ENCODE measurements at places on chromosomes 13 and 19.

DNA sequence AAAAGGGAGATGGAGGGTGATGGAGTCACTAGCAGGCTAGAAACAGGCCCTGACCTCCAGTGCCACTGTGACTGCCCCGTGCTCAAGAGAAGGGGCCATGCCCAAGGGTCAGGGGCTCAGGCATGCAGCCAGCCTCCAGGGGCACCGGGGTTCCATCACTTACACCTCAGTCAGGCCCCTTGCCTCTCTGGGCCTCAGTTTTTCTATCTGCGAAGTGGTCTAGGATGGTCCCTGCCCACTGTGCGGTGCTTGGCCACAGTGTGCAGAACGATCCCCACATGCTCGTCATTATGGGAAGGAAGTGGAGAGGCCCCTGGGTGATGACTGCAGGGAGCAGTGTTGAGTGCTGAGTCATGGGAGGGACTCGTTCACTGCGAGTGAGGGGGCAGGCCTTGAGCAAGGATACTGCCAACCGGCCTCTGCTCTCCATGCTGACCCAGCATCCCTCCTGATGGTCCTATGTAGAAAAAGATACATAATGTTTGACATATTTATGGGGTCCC is 23.1 kb downstream of the TMED1 start:
- no peak for DNase-seq

GRCh38 chr13:33544308-33544707 is 258.8 kb upstream of the STARD13 start:
- no peak for DNase-seq

DNA sequence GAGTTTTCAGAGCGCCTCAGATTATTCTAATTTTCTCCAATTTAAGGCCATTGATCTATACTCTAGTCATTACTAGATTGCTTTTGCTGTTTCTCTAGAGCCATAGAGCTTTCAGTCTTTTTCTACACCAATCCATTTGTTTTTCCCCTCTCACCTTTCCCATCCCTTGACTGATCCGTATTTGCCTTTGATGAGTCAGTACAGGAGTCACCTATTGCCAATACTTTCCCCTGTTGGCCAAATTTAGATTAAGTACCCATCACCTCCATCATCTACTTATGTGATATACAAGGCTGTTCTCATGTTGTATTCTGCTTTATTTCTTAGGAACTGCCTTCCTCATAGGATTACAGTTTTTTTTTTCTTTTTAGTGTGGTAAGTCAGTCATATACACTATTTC is 463.2 kb downstream of the KLF12 start:
- DNase-seq, result no peak

- no peak for DNase-seq
Measured at GRCh38 chr19:41114132-41114531, at the start of gene CYP2F1. Gene CYP2F1, plus strand, starts transcription at chr19:41114432. Its CDS starts 1,757 bp downstream, at chr19:41116189.

- DNase-seq, result no peak
Measured at GRCh38 chr19:491146-491741, 5.0 kb upstream of the MADCAM1 start.

DNA sequence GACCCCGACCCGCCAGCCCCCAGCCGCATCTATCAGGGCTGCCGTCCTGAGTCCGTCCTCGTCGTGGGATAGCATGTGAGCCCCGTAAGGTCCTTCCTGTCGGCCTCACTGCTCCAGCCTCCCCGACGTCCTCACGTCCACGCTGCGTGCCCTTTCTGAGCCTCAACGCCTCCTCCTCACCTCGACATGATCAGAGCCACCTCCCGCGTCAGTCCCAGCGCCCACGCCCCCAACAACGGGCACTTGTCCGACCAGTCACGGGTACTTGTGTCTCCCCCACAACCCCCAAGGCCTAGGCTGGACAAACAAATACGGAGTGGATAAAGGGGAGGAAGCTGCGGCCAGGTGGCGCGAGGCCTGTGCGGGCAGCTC is 665 bp downstream of the ZNF497 start:
- DNase-seq, result no peak

DNA sequence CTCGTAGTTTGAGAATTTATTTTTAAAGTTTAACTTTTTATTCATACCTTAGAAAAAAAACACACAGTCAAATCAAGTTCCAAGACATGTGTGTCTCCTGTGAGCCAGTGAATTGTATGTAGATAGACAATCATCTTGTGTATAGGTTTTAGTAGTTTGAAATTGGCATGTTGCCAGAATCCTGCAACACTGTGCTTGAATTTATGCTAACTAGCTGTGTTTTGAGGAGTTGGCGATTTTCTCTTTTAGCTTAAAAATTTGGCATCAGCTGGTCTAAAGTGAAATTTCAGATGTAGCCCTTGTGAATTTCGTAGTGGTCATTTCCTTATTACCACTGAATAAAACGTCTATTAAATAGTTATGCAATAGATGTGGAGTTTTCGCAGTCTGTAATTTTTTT is 213.2 kb downstream of the ATP8A2 start:
- no peak for DNase-seq

GRCh38 chr19:14475251-14476073 is at the start of gene PTGER1:
Gene PTGER1, minus strand, starts transcription at chr19:14475354. Its CDS starts 1,034 bp downstream, at chr19:14474320.
- no peak for DNase-seq

GRCh38 chr13:75931116-75931515 is 295.0 kb downstream of the LMO7 start:
- no peak for DNase-seq

GRCh38 chr19:55520691-55521292 is 16.1 kb downstream of the SBK2 start:
- no peak for DNase-seq

DNA sequence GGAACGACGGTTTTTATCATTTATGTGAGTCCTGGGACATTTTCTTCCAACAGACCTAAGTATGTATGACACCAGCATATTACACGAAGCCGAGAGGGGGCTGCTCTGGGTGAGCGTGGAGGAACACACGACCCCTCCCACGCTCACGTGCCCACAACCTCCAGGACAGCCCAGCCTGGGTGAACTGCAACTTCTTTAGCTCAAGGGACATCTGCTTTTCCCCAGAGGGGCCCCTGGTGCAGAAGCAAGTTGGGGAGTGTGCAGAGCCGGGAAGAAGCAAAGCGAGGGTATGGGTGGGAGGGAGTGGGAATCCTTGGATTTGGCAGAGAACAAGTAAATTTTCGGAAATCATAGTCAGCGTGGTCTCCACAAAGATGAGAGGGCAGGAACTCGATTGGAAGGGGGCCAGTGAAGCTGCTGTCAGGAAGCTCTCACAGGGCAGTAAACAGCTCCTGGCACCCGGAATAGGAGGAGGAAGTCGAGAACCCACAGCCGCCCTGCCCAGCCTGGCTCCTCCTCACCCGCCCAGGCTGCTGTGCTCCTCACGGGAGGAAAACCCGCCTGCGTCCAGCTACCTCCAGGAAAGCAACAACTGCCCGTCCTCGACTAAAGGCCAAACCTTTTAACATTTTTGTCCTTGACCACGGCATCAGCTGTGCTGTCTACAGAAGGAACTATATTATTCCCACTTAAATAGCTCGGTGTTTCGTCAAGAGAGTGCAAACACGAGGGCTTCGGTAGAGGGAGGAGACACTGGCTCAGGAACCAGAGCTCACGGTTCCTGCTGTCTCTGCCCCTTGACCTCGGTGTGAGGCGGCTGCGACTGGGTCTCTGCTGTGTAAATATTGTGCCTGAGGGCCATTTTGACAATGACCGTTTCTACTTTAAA is 17.2 kb upstream of the CFAP97D2 start:
- no peak for DNase-seq

GRCh38 chr19:2332341-2333026 is 4.0 kb downstream of the SPPL2B start:
- no peak for DNase-seq

DNA sequence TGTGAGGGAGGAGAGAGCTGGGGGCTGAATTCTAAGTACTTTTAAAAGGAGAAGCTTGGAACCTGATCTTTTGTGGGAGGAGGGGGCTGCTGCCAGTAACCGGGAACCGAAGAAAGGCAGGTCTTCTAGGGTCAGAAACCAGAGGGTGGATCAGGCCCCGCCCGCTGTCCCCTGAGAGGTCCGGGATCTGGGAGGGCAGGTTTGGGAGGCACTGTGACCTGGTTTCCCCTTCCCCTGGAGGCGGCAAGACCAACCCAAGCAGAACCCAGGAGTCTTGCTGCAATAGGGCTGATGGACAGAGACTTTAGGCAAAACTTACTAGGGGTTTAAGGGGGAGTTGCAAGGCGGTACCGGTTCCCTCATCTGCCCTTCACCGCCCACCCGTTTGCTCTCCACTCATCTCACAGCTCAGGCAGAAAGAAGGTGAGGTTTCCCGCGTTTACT is 707 bp upstream of the KLK8 start:
- no peak for DNase-seq

GRCh38 chr13:39784347-39784746 is 128.9 kb downstream of the COG6 start:
- no peak for DNase-seq

DNA sequence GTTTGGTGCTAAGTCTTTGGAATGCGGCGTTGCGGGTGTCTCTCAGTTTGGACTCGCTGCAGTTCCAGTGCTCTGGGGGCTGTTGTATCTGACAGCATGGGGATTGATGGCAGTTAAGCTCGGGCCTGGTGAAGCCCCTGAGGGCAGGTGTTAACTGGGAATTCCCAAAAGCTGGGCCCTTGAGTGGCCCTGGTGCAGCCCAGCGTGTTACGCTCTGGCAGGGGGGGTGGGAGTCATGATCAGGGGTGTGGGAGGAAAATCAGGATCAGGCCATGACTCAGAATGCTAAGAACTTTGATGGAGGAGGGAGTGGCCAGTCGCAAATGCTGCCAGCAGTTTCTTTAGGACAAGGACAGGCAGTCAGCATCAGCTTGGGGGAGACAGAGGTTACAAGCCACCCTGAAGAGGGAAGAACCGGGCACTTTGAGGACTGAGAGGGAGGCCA is 19.6 kb downstream of the AP2A1 start:
- DNase-seq, result no peak

- no peak for DNase-seq
Measured at GRCh38 chr13:113420833-113421600, 32.3 kb downstream of the ADPRHL1 start.

GRCh38 chr19:13778847-13779246 is 4.6 kb downstream of the C19orf53 start:
- no peak for DNase-seq

DNA sequence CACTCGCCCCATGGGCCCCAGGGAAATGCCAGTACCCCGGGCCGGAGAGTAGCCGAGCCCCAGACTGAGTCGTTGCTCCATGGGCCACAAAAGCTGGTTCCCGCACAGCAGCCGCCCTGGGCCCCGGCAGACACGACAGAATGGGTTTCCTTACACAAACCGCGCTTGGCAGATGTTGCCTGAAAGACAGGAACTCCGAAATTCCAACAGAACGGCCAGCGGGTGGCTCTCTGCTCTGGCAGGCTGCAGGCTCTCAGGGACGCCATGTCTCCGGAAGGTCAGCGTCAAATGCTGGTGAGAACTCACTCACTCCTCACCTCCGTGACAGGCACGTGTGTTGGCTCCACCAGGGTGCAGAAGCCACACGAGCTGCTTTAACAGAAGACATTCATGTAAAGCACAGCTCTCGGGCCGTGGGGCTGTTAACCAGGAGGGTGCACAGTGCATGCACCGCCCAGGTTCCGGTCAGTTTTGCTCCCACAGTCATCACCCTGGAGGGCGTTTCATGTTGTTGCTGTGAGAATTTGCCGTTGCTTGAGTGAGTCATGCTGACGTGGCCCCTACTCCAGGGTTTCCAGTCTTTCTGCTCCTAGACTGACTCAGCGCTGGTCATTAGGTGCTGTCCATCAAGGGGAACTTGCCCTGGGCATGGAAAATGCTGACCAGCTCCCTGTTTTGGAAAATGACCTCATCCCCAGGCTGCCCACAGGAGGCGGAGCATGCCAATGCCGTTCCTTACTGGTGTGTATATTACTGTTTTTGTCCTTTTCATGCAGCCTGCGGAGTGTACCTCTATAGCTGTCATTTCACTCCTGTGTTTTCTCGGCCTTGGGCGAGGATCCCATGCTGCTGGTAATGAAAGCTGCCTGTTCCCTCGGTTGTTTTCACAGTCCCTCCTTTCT is 44.8 kb downstream of the ANKRD10 start:
- peak; percentile 89 for DNase-seq

GRCh38 chr19:57135797-57136196 is 9.2 kb downstream of the ZIM3 start:
- no peak for DNase-seq

GRCh38 chr13:47216176-47216822 is 319.4 kb upstream of the HTR2A start:
- DNase-seq, result no peak

DNA sequence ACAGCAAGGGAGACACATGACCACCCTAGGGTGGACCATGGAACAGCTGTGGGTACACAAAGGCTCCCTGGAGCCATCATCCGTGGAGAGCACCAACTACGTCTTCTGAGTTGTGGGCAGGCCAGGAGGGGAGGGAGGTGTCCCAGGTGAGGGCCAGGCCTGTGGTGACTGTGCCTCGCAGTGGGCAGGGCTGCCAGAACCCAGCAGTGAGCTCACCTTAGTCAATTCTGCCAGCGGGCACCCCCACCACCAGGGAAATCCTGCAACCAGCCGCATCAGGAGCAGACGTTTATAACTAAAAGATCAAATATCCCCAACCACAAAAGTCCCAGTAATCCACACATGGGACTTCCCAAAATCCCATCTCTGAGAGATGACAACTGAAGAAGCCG is 19.6 kb downstream of the ELL start:
- DNase-seq, result no peak

DNA sequence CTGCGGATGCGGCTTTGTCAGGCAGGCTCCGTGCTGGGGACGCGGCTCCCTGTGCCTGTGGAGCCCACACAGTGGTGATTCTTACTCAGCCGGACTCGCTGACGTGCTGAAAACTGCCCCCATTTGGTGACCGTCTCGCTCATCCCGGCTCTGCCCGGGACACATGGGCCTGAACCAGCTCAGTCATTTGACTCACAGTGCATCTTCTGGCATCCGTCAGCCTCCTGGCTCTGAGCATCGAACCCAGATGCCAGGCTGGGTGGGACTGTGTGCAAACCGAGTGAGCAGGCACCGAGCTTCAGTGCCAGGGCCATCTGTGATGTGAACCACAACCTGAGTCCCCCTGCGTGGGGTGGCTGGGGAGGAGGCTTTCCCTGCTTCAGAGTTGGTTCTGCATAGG is 5.5 kb downstream of the GCDH start:
- DNase-seq, result no peak

GRCh38 chr13:93755341-93755740 is 528.7 kb downstream of the GPC6 start:
- no peak for DNase-seq

- DNase-seq, result no peak
Measured at GRCh38 chr13:99332456-99332855, 25.3 kb upstream of the GPR183 start.

- no peak for DNase-seq
Measured at GRCh38 chr19:5261156-5261890, 79.3 kb downstream of the PTPRS start.

Measured in C1 segment of cervical spinal cord (tissue), 14 donors.